ENCODE measurements at places on chromosomes 5 and 9.

DNA sequence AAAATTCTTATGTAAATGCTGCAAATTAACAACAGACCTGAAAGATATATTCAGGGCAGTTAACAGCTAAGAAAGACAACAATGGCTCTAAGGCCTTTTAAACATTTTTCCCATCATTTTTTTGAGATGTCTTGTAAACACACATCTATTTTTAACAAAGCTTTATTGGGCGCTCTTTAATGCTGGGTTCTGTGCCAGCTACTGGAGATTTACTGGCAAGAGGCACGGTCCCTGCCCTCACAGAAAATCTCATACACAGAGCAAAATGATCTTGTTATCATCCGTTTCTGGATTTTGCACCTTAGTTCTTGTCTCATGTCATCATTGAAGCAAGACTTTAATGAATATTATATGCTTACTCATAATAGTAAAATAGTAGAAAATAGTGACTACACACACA, 1022.3 kb upstream of the WWC1 start:
- DNase-seq: no peak

- no peak for DNase-seq
These were observed 290.8 kb upstream of the MPDZ start for GRCh38 chr9:13570068-13570974.

DNA sequence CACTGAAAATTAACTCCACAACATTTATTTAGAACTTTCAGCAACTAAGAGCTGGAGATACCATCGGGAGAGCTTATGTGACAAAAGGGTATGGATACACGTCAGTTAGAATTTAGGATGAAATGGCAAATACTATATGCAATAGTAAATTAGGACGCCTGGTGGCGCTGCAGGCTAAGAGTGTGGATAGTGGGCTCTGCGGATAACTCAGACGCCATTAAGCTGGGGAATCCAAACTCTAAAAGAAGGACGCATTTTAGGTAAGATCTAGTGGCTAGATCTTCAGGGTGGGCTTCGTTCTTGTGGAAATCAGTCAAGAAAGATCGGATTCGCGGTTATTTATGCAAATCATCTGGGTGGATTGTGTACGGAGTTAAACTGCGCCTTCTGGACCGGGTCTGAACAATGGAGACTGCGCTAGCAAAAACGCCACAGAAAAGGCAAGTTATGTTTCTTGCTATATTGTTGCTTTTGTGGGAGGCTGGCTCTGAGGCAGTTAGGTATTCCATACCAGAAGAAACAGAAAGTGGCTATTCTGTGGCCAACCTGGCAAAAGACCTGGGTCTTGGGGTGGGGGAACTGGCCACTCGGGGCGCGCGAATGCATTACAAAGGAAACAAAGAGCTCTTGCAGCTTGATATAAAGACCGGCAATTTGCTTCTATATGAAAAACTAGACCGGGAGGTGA, at the start of gene PCDHB5:
TSS of gene PCDHB5 (plus strand) at position 177 of the 688 bp plus-strand sequence. CDS start at position 406, 229 bp downstream.
- DNase-seq: peak; percentile 72

GRCh38 chr9:34349324-34349723, 20.0 kb downstream of the NUDT2 start:
- no peak for DNase-seq

DNA sequence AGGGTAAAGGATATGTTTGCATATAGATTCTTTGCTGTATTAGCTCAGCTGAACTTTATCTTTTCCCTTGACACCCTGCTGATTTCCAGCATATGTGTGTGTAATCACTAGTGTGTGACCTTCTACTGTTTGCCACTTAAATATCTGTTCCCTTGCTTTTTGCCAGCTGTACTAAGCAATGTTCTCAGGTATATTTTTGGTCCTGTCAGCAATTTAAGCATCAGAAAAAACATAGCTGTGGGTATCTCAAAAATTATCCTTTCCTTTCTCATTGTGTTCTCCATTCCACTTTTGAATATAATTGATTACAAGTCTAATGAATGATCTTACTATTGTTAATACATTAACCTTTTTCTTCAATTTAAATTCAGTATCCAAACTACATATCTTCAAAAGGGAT, 59.2 kb upstream of the CDH10 start:
- DNase-seq: no peak

DNA sequence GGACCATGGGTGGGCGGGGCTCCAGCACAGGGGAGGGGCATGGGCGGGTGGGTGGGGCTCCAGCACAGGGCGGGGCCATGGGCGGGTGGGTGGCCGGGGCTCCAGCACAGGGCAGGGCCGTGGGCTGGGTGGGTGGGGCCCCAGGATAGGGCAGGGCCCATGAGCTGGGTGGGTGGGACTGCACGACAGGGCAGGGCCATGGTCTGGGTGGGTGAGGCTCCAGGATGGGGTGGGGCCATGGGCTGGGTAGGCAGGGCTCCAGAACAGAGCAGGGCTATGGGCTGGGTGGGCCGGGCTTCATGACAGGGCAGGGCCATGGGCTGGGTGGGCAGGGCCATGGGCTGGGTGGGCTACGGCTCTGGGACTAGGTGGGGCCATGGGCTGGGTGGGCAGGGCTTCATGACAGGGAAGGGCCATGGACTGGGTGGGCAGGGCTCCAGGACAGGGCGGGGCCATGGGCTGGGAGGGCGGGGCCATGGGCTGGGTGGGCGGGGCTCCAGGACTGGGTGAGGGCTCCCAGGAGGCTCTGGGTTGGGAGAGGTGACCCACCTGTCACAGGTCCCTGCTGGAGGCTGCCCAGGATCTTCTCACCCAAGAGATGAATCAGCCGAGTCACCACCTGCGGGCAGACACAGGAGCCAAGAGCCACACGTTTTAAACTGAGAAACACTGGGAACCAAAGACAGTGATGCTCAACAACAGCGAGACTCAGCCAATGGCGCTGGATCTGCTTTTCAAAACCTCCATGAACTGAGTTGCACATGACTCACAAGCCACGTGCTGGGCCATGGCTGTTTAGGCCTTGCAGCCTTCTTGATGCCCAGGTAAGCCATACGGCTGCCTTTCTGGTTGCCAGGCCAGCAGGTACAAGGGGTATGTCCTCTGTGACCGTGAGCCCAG, 33.6 kb upstream of the NSMF start:
- peak; percentile 82 for DNase-seq

GRCh38 chr5:180495292-180495691, 1.1 kb downstream of the CNOT6 start:
- no peak for DNase-seq

DNA sequence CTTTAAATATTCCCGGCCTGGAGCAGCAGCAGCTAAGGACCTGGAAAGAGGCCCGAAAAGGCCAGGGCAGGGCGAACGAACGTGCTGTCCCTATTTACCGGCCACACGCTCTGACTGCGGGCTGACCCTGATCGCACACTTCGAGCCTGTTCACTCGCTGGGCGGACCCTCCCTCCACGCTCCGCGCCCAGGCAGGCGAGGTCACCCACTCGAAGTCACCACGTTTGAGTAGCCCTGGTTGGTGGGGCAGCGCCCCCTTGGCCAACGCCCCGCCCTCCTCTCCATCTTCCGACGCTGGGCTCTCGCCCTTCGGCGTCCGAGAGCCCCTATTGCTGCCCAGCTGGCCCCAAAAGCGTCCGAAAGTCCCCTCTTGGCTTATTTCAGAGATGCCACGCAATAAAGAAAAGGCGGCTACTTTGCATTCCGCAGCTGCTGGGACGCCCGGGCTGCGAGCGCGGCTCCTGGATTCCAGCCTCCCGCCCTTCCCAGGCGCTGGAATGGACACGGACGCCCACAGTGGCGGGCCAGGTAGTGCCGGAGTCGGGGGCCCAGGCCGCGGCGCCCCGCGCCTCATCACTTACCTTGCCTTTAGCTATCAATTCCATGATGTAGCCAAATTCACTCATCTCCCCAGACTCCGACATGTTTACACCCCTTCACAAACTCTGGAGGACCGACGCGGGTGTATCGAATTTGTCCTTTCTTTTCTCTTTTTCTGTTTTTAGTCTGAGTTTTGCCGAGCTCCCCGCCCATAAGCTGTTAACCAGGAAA, 9.9 kb upstream of the TRIM36 start:
- peak; percentile 54 for DNase-seq
